ENCODE measurements at places on chromosomes 7 and 10. TPM values are rescaled to one million over a fixed set of nuclear protein-coding genes. Genes with fewer than 3 reads are reported as not detected.

LRRC61 gene
- total RNA-seq = 10.7 TPM

- H3K27me3 ChIP-seq = peaks cover 2% of the 10 kb centered on the region
- H3K36me3 ChIP-seq = no peaks in the 10 kb centered on the region
- H3K4me1 ChIP-seq = peaks cover 2% of the 10 kb centered on the region
- no peak for DNase-seq
- H3K4me3 ChIP-seq = no peak overlapping the region
Measured at GRCh38 chr7:36208997-36209813, 56.2 kb downstream of the EEPD1 start.

PITX3 gene
- not detected for total RNA-seq

TAS2R3 gene
- total RNA-seq = 2.8 TPM

DNA sequence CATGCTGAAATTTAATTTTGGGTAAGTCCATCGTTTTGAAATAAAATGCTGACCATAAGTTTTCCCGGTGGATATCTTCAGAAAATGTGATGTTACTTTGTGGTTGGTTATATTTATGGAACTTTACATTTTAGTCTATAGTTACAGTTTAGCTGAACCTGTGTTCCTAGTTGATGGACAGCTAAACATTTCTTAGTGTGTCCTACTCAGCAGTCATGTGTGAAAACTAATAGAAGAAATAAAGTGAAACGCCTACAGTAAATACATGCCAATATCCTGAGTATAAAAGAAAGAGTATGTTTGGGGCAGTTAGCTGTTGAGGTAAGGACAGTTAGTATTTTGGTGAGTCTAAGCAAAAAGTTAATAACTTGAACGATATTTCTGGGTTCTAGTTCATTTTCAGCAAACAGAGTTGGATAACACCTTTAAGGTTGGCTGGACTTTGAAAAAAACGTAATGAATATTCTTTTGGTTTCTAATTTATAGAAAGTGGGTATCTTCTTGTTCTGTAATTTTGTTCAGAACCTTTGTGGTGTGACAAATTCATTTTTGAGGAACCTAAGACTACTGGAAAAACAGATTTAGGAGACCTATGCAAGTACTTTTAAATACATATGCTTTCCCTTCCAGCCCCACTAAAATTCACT lies 28.7 kb downstream of the LCOR start:
- no peak for DNase-seq
- peak overlapping the region; percentile 38 for H3K27ac ChIP-seq
- no peak overlapping the region for H3K4me3 ChIP-seq
- H3K36me3 ChIP-seq = peaks cover 46% of the 10 kb centered on the region

DNA sequence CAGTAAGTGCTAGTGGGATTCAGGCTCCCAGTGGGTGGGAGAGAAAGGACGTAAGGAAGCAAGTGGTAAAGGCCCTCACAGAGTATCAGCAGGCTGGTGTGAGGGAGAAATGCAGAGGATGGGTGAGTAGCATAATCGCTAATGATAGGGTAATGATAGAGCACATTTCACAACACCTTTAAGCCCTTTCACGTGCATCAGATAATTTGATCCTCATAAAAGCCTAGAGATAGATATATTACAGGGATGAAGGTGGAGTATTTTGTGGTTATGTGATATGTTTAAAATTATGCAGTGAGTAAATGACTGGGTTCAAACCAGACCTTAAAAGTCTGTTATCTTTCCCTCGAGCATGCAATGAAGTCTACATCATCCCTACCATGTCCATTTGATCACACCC lies 10.3 kb downstream of the LEP start:
- H3K27me3 ChIP-seq = peaks cover 15% of the 10 kb centered on the region
- H3K4me1 ChIP-seq = no peaks in the 10 kb centered on the region
- no peak overlapping the region for H3K27ac ChIP-seq

DNA sequence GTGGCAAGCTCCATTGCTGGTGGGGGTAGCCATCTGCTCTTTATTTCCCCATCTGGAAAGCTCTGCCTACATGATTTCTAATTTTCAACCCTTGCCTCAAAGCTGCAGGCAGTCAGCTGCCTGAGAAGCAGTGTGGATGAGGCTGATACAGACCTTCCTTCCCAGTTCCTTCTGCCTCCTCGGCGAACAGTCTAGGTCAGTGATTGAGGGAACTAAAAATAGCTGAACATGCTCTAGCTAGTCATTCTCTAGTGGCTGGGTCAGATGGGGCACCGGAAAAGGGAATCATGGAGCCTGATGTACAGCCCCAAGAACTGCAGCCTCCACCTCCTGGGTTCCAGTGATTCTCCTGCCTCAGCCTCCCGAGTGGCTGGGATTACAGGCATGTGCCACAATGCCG lies 48.7 kb downstream of the NAMPT start:
- no peak overlapping the region for H3K27ac ChIP-seq
- DNase-seq = no peak
- H3K27me3 ChIP-seq = peaks cover 6% of the 10 kb centered on the region
- no peaks in the 10 kb centered on the region for H3K4me1 ChIP-seq

GRCh38 chr7:91287371-91288084 lies 23.3 kb downstream of the FZD1 start:
- H3K27me3 ChIP-seq = peaks cover 18% of the 10 kb centered on the region
- H3K27ac ChIP-seq = no peak overlapping the region
- no peak overlapping the region for H3K4me3 ChIP-seq
- no peak for DNase-seq
- no peaks in the 10 kb centered on the region for H3K36me3 ChIP-seq

DNA sequence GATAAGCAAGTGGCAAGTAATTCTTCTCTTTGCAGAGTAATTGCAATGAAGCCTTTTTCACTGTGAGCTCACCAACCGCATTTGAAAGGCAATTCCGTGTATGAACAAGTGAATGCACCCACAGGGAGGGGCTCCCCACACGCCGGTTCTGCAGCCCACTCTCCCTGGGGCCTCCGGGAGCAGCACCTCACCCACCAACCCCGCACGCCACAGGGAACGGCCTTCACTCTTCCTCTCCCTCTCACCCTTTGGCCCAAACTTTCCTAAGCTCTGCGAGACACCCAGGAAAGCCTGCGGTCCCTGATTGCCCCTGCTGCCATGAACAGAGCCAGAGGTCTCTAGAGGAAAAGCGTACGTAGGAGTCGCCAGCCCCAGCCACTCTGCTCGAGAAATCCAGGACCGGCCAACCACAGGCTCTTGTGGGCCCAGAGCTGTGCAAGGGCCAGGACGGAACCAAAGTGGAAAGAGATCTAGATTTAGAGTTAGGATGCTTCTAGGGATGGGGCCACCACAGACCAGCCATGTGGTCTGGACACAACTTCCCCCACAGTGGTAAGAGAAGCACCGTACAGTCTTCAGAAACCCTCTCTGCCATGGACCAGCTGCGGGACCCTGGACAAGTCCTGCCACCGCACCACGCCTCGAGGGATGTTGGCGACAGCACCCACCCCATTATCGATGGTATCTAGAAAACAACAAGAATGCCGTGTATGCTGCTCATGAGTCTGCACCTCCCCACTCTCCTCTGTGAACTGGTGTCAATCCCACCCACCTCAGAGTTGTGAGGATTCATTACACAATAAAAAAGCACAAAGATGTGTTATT lies 3.6 kb downstream of the WDR86 start:
- H3K4me1 ChIP-seq = peaks cover 26% of the 10 kb centered on the region
- H3K27ac ChIP-seq = no peak overlapping the region
- no peaks in the 10 kb centered on the region for H3K36me3 ChIP-seq
- no peak overlapping the region for H3K4me3 ChIP-seq
- H3K27me3 ChIP-seq = peaks cover 14% of the 10 kb centered on the region

- no peaks in the 10 kb centered on the region for H3K36me3 ChIP-seq
- no peaks in the 10 kb centered on the region for H3K27me3 ChIP-seq
- no peak overlapping the region for H3K4me3 ChIP-seq
- no peak overlapping the region for H3K27ac ChIP-seq
- no peak for DNase-seq
- peaks cover 13% of the 10 kb centered on the region for H3K4me1 ChIP-seq
Measured at GRCh38 chr7:44087911-44088838, 5.8 kb upstream of the POLM start.

ERVW-1 gene
- not detected for total RNA-seq

SP8 gene
- total RNA-seq = not detected

SHH gene
- not detected for total RNA-seq

DNA sequence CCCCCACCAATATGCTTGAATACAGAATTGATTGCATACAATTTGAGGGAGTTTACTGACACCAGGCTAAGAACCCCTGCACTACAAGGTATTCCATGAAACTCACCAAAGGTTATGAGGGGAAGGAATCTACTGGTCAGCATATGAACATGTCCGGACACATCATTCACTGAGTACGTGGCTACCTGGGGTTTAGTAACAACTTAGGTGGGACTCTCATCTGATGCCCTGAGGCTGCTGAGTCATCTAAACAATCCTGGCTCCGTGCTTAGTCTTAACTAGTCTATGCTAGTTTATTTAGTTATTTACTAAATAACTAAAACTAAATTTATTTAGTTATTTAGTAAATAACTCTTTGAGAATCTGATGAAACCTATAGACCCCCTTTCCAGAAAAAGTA lies 11.3 kb downstream of the PI4K2A start:
- H3K4me1 ChIP-seq = peaks cover 16% of the 10 kb centered on the region
- H3K4me3 ChIP-seq = no peak overlapping the region
- H3K27ac ChIP-seq = no peak overlapping the region
- H3K27me3 ChIP-seq = no peaks in the 10 kb centered on the region

- H3K27me3 ChIP-seq = no peaks in the 10 kb centered on the region
- no peak overlapping the region for H3K27ac ChIP-seq
- no peaks in the 10 kb centered on the region for H3K36me3 ChIP-seq
- no peaks in the 10 kb centered on the region for H3K4me1 ChIP-seq
- DNase-seq = no peak
Measured at GRCh38 chr10:133030781-133031180, 56.9 kb upstream of the ADGRA1 start.

- no peaks in the 10 kb centered on the region for H3K36me3 ChIP-seq
- no peak overlapping the region for H3K27ac ChIP-seq
- no peaks in the 10 kb centered on the region for H3K27me3 ChIP-seq
Measured at GRCh38 chr7:50203521-50203920, 101.0 kb upstream of the IKZF1 start.

BTAF1 gene
- 74.7 TPM for total RNA-seq

ITPRID1 gene
- total RNA-seq = not detected

UCN3 gene
- total RNA-seq = not detected

EN2 gene
- total RNA-seq = not detected

CPED1 gene
- total RNA-seq = 0.09 TPM

CPXM2 gene
- not detected for total RNA-seq

- H3K27me3 ChIP-seq = peaks cover 8% of the 10 kb centered on the region
- H3K4me3 ChIP-seq = no peak overlapping the region
- H3K36me3 ChIP-seq = no peaks in the 10 kb centered on the region
- DNase-seq = no peak
- no peaks in the 10 kb centered on the region for H3K4me1 ChIP-seq
Measured at GRCh38 chr7:45178241-45179225, 20.9 kb downstream of the RAMP3 start.

DNA sequence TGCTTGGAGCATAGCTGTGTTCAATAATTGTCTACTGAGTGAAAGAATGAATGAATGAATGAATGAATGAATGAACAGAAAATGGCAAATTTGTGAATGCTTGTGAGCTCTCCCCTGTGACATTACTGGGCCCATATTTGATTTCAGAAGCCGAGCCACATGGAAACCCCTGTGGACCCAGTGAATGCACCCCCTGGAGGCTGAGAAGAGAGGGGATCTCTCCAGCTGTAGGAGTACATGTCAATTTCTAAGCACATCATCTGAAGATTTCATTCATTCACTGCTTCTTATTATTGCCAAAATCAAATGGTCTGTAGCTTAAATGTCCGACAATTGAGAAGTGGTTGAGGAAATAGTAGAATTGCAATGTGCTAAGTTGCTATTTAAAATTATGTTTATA lies 58.3 kb upstream of the DOCK1 start:
- H3K27me3 ChIP-seq = no peaks in the 10 kb centered on the region
- no peaks in the 10 kb centered on the region for H3K36me3 ChIP-seq
- H3K4me1 ChIP-seq = no peaks in the 10 kb centered on the region
- H3K27ac ChIP-seq = no peak overlapping the region

DNA sequence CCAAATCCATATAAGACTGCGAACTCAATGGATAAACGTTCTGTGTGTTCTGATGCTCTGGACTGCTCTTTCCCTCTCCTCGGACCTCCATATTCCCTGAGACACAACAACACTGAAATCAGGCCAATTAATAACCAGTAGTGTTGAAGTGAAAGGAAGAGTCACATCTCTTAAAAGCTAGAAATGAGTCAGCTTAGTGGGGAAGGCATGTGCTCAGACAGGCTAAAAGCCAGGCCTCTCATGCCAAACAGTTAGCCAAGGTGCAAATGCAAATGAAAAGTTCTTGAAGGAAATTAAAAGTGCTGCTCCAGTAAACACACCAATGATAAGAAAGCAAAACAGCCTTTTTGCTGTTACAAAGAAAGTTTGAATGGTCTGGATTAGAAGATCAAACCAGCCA lies 29.3 kb downstream of the TNS3 start:
- H3K27me3 ChIP-seq = no peaks in the 10 kb centered on the region
- H3K4me1 ChIP-seq = peaks cover 34% of the 10 kb centered on the region
- H3K27ac ChIP-seq = peak overlapping the region; percentile 74
- DNase-seq = no peak
- H3K36me3 ChIP-seq = peaks cover 15% of the 10 kb centered on the region
- H3K4me3 ChIP-seq = peak overlapping the region; percentile 51

DNA sequence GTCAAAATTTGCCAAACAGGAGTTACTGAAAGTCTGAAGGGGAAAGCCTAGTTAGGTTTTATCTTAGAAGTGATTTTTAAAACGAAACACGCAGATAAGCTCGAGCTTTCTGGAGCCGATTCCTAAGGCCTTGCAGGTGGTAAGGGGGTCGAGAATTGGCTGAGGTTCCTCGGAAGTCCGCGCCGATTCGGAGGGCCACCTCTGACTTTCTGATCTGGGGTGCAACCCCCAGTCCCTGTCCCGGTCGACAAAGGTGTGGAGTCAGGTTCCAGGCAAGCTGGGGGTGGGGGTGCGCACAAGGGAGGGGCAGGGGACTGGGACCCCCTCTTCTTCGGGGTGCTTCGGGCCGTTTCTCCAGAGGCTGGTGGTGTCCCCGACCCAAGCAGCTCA lies 701 bp upstream of the CUL1 start:
- H3K36me3 ChIP-seq = peaks cover 9% of the 10 kb centered on the region
- no peak for DNase-seq
- peak overlapping the region; percentile 90 for H3K27ac ChIP-seq
- H3K27me3 ChIP-seq = no peaks in the 10 kb centered on the region
- peak overlapping the region; percentile 90 for H3K4me3 ChIP-seq
- peaks cover 42% of the 10 kb centered on the region for H3K4me1 ChIP-seq

DNA sequence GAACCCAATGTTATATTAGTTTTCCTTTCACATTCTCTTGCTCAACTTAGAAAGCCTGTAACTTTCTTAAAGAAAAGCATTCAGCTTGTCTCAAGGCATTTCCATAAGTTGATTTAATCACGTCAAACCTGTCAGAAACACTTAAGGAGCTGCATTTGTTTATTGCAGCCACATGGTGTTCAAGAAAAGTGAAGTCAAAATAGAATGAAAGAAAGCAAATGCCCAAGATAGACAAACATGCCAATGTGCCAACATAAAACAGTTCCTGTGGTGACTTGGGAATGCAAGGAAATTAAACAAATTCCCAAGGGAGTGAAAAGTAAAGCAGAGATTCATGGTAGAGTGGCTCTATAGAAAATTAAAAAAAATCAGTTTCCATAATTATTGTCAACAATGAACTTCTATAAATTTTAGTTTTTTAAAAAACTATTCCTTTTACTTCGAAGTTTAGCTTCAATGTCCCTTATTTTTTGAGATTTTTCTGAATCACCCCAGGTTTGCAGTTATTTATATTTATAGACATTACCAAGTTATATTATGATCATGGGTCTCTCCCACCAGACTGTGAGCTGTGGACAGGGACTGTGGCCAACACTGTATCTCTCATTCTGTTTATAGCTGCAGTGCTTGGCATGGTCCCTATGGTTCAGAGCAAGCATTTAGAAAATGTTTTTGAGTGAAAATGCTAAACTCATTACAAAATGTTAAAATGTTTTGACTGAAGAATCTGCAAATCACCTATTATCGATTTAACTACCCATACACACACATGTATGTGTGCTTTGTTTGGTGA lies 887.4 kb downstream of the REEP3 start:
- no peaks in the 10 kb centered on the region for H3K4me1 ChIP-seq
- no peak for DNase-seq
- no peak overlapping the region for H3K4me3 ChIP-seq
- H3K27me3 ChIP-seq = no peaks in the 10 kb centered on the region
- H3K36me3 ChIP-seq = no peaks in the 10 kb centered on the region
